ENCODE measurements at places on chromosomes 6 and 20.

GRCh38 chr6:104639668-104640067 lies 220.1 kb downstream of the HACE1 start:
- peaks cover 9% of the 10 kb centered on the region for H3K4me1 ChIP-seq
- no peak for DNase-seq
- H3K27ac ChIP-seq, result no peak overlapping the region
- no peak overlapping the region for H3K4me3 ChIP-seq

DNA sequence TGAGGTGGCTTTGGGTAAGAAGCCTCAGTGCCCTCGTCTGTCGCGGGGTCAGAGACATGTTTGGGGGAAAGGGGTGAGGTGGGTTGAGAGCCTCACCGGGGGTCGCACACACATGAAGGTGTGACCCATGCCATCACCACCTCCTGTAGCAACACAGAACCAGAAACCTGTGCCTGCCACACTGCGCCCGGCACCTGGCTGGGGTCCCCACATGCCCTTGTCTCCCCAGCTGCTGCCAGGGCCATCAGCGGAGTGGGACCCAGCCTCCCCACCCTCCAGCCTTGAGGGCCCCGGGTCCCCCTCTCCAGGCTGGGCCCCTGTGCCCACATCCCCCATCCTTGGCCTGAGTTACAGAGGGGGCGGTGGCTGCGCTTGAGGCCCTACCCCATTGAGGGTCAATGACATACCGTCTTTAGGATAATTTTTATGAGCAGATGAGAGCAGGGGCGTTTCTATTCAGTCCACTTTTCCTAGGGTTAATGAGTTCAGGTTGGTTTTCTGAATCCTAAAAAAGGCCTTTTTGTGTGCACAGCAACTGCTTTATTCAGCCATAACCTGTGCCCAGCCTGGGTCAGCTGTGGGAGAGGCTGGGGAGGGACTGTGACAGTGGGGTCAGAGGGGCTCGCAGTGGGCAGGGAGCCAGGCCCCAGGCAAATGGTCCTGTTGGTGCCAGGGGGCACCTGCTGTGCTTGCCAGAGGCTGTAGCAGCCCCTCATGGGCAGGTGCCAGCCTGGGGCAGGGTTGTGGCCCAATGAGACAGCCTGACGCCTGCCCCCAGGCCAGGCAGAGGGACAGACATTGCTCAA lies 19.4 kb downstream of the APCDD1L start:
- no peak for DNase-seq
- H3K27me3 ChIP-seq, result peaks cover 20% of the 10 kb centered on the region
- H3K27ac ChIP-seq, result no peak overlapping the region
- H3K36me3 ChIP-seq, result no peaks in the 10 kb centered on the region
- H3K4me1 ChIP-seq, result no peaks in the 10 kb centered on the region
- H3K4me3 ChIP-seq, result no peak overlapping the region

DNA sequence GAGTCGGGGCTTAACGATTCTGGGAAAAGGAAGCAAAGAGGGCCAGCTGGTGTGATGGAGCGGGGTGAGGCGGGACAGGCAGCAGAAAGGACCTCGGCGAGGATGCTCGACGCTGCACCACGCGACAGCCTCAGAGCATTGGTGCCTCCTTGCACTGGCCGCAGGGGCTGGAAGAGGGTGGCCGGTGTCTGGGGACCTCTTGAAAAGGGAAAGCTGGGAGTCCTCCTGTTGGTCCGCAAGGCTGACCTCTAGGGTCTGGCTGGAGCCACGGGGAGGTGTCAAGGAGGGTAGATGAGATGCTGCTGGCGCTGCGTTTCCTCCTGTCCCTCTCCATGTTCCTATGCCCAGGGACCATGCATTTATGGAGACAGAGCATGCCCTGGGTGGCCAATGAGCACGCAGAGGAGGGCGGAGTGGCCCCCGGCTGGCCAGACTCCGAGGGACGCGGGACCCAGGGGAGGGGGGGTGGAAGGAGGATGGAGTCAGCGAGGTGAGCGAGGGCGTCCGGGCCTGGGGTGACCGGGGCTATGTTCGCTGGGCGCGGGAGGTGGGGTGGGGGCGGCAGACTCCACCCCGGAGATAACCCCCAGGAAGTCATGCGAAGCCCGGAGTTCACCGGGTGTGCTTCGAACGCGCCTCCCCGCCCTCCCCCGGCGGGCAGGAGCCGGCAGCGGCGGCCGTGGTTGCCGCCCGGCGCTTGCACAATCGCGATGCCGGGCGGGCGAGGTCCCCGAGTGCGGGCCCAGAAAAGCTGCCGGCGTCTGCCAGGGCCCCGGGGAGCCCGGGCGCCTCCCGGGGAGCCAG lies at the start of gene CYP24A1:
Gene CYP24A1 (minus strand): TSS at position 334 of the 804 bp plus-strand sequence. CDS start 407 bp downstream, outside the sequence.
- H3K4me1 ChIP-seq, result peaks cover 35% of the 10 kb centered on the region
- H3K27ac ChIP-seq, result no peak within 1 kb of the TSS
- no peaks in the 10 kb centered on the region for H3K36me3 ChIP-seq
- peaks cover 57% of the 10 kb centered on the region for H3K27me3 ChIP-seq
- peak; percentile 46 for DNase-seq

DNA sequence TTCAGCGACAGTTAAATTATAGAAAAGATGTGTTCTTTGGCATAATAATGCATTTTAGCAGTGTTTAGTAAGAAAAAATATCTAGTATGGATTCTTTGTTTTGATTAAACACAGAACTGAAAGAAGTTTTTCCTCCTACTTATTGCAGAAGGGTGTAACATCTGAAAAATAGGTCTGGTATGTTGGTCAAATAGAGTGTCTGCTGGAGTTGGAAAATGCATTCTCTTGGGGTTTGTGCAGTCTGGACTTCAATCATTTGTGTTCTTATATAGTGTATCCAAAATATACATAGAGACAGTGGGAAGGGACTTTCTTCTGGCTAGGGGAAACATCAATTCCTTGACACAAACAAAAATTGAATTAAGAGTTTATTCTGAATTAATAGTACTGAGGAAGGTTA lies 132.4 kb upstream of the MAN1A1 start:
- no peak for DNase-seq
- H3K27me3 ChIP-seq, result no peaks in the 10 kb centered on the region
- H3K36me3 ChIP-seq, result no peaks in the 10 kb centered on the region
- no peak overlapping the region for H3K4me3 ChIP-seq

- no peak for DNase-seq
- H3K36me3 ChIP-seq, result peaks cover 6% of the 10 kb centered on the region
- no peak overlapping the region for H3K27ac ChIP-seq
Measured at GRCh38 chr6:80404889-80405288, 298.4 kb downstream of the BCKDHB start.

DNA sequence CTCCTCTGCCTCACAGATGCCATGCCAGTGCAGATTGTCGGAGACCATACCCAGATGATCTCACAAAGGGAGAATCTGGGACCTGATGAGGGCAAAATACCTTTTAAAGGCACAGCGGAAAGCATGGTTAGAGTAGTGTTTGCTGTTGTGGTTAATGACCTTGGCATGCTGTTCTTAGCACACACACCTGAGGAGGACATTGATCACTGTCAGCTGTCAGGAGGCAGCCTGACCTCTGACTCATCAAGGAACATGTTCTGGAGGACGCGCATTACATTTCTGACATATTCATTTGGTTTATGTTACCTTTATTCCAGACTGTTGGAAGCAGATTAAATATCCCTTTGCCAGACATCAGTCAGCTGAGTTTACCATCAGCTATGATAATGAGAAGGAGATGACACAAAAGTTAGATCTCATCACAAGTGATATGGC lies 57.1 kb downstream of the GOPC start:
- peaks cover 28% of the 10 kb centered on the region for H3K4me1 ChIP-seq
- no peak for DNase-seq
- no peaks in the 10 kb centered on the region for H3K27me3 ChIP-seq
- no peak overlapping the region for H3K4me3 ChIP-seq
- H3K36me3 ChIP-seq, result peaks cover 26% of the 10 kb centered on the region
- peak overlapping the region; percentile 57 for H3K27ac ChIP-seq

- no peaks in the 10 kb centered on the region for H3K36me3 ChIP-seq
- peak; percentile 55 for DNase-seq
- peak overlapping the region; percentile 81 for H3K4me3 ChIP-seq
- peaks cover 21% of the 10 kb centered on the region for H3K4me1 ChIP-seq
- H3K27me3 ChIP-seq, result no peaks in the 10 kb centered on the region
Measured at GRCh38 chr20:23419995-23420901, 1.0 kb downstream of the NAPB start.

DNA sequence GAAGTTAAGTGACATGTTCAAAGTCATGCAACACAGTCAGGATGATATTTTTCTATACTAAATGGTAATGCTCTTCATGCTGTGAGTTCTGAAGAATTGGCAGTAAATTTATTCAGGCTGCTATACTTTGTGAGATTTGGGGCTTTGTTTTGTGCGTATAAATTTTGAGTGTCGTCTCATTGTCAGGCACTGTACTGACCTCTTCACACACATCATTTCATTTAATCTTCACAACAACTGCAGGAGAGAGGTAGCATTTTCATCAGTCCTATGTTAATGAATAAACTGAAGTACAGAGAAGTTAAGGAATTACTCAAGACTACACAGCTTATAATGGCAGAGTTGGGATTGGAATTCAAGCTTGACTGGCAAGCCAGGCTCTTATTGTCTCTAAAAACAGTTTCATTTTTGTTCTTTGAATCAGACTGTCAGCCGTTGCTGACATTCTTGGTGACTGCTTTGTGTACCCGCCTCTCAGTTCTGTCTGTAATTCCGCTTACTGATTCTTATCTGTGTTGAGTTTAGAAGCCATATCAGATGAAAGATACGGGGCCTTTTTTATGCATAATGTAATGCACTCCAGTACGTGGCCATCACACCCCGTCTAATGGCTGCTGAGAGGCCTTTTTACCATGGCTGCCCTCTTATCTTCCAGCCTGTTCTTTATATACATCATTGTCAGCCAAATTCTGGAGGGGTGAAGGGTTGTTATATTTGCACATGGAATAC lies 274.9 kb downstream of the UTRN start:
- peaks cover 14% of the 10 kb centered on the region for H3K4me1 ChIP-seq
- no peaks in the 10 kb centered on the region for H3K27me3 ChIP-seq
- peak overlapping the region; percentile 31 for H3K27ac ChIP-seq
- H3K36me3 ChIP-seq, result peaks cover 13% of the 10 kb centered on the region
- DNase-seq, result no peak

DNA sequence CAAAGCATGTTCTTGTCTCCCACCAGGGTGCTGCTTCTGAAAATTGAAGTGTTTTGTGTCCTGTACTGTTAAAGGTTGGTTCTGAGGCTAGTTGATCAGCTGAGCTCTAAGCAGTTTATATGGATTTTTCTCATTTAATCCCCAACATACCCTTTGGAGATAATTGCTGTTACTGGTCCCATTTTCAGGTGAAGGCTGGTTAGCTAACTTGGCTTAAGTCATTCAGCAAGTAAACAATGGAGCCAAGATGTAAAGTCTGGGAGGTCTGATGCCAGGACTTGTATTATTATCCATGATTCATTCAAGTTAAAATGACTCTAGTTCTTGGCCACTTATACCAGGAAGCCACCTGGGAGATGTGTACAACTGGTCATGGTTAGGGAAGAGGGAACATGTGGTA lies 42.5 kb upstream of the FERMT1 start:
- no peak overlapping the region for H3K4me3 ChIP-seq
- DNase-seq, result no peak
- peaks cover 19% of the 10 kb centered on the region for H3K4me1 ChIP-seq
- H3K27ac ChIP-seq, result no peak overlapping the region
- peaks cover 16% of the 10 kb centered on the region for H3K27me3 ChIP-seq
- H3K36me3 ChIP-seq, result no peaks in the 10 kb centered on the region

DNA sequence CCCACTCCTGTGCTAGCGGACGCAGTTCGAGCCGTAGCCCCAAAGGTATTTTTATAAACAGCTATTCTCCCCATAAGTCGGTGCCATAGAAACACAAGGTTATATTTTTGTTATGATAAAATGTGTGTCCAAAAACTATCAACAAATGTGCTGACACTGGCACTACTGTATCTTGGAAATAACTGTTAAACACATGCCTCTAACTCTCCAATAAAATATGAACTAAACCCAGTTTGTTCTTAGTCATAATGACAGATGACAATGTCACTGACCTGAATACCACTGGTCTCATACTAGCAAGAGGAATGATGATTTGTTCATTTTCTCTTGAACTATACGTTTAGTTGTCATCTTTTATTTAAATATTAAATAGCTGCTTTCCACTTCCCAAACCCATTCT lies 51.4 kb upstream of the NUP153 start:
- H3K36me3 ChIP-seq, result peaks cover 10% of the 10 kb centered on the region
- no peak overlapping the region for H3K27ac ChIP-seq
- H3K27me3 ChIP-seq, result no peaks in the 10 kb centered on the region

- no peak overlapping the region for H3K27ac ChIP-seq
- peaks cover 2% of the 10 kb centered on the region for H3K36me3 ChIP-seq
- peaks cover 3% of the 10 kb centered on the region for H3K4me1 ChIP-seq
- DNase-seq, result no peak
- H3K27me3 ChIP-seq, result no peaks in the 10 kb centered on the region
Measured at GRCh38 chr6:72966628-72967280, 258.5 kb downstream of the KHDC1L start.

- no peak overlapping the region for H3K4me3 ChIP-seq
- H3K27me3 ChIP-seq, result no peaks in the 10 kb centered on the region
- H3K27ac ChIP-seq, result no peak overlapping the region
Measured at GRCh38 chr6:94443701-94444100, 1024.3 kb upstream of the EPHA7 start.

Data from mesothelial cell of epicardium (in vitro differentiated cells).